Progenitor cell of endocrine pancreas (in vitro differentiated cells): ENCODE measurements at places on chromosomes 12 and 14.

DNA sequence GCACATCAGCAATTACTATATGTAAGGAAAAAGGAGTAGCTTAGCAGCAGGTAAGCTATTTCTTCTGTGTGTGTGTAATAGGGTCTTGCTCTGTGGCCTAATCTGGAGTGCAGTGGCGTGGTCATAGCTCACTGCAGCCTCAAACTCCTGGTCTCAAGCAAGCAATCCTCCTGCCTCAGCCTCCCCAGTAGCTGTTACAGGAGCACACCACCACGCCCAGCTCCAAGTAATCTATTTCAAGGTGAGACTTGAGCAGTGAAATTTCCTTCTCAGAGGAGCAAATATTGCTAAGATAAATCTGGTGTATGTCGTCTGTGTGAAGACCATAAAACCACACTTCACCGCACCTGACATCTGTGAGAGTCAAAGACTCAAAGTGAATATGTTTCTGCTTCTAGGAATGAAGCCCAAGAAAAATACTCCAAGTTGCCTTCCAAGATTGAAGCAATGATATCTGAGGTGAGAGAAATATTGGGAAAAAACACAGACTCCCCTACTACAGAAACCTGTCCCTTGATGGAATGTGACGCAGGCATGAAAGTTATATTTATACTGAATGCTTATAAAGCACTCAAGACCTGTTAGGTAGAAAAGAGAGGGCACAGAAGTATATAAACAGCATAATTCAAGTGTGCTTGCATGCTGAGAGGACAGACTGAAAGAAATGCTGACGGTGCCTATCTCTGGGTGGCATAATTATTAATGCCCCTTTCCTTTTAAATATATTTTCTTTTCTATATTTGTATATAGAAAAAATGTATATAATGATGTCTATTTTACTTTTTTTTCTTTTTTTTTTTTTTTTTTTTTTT, 2.5 kb upstream of the SELPLG start:
- no peak overlapping the region for H3K27ac ChIP-seq
- H3K4me1 ChIP-seq = peaks cover 9% of the 10 kb centered on the region
- no peak for DNase-seq

DNA sequence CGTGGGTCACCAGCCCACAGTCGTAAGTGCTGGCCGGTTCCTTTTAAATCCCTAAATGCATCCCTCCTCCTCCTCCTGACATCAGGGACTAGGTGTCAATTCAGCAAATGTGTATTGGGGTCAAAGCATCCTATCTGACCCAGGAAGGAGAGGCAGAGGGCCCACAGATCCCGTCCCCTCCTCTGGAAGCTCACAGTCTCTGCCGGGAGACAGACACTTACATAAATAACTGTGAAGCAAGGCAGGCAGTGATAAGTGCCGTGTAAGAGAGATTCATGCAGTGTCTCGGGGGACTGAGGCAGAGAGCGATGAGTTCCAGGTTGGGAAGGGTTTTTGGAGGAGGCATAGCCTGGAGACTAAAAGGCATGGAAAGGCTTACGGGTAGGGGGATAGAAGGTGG, 44.1 kb downstream of the HRK start:
- peaks cover 6% of the 10 kb centered on the region for H3K36me3 ChIP-seq
- no peak overlapping the region for H3K4me3 ChIP-seq
- no peaks in the 10 kb centered on the region for H3K27me3 ChIP-seq
- no peak overlapping the region for H3K27ac ChIP-seq
- H3K4me1 ChIP-seq = no peaks in the 10 kb centered on the region
- no peak for DNase-seq

- no peak for DNase-seq
- H3K36me3 ChIP-seq = no peaks in the 10 kb centered on the region
- no peak overlapping the region for H3K27ac ChIP-seq
- H3K4me1 ChIP-seq = peaks cover 4% of the 10 kb centered on the region
- H3K27me3 ChIP-seq = peaks cover 97% of the 10 kb centered on the region
Observed at GRCh38 chr12:114409852-114410600, 4.1 kb upstream of the TBX5 start.

- H3K27ac ChIP-seq = no peak overlapping the region
- DNase-seq = no peak
- no peaks in the 10 kb centered on the region for H3K36me3 ChIP-seq
- no peaks in the 10 kb centered on the region for H3K27me3 ChIP-seq
- no peak overlapping the region for H3K4me3 ChIP-seq
- H3K4me1 ChIP-seq = no peaks in the 10 kb centered on the region
Observed at GRCh38 chr12:71725011-71725410, 29.7 kb upstream of the RAB21 start.

GRCh38 chr12:79301181-79301580, 389.6 kb downstream of the PAWR start:
- no peaks in the 10 kb centered on the region for H3K27me3 ChIP-seq
- no peak for DNase-seq
- H3K4me3 ChIP-seq = no peak overlapping the region
- peaks cover 13% of the 10 kb centered on the region for H3K4me1 ChIP-seq

- no peak for DNase-seq
- peaks cover 6% of the 10 kb centered on the region for H3K4me1 ChIP-seq
- H3K27me3 ChIP-seq = peaks cover 33% of the 10 kb centered on the region
- H3K4me3 ChIP-seq = peak overlapping the region; percentile 87
Observed at GRCh38 chr12:6828781-6829535, 751 bp downstream of the P3H3 start.

GRCh38 chr12:94149781-94150239, 1.4 kb downstream of the PLXNC1 start:
- peak overlapping the region; percentile 80 for H3K4me3 ChIP-seq
- peaks cover 34% of the 10 kb centered on the region for H3K4me1 ChIP-seq
- H3K27me3 ChIP-seq = peaks cover 27% of the 10 kb centered on the region
- DNase-seq = peak; percentile 20
- no peak overlapping the region for H3K27ac ChIP-seq
- no peaks in the 10 kb centered on the region for H3K36me3 ChIP-seq

DNA sequence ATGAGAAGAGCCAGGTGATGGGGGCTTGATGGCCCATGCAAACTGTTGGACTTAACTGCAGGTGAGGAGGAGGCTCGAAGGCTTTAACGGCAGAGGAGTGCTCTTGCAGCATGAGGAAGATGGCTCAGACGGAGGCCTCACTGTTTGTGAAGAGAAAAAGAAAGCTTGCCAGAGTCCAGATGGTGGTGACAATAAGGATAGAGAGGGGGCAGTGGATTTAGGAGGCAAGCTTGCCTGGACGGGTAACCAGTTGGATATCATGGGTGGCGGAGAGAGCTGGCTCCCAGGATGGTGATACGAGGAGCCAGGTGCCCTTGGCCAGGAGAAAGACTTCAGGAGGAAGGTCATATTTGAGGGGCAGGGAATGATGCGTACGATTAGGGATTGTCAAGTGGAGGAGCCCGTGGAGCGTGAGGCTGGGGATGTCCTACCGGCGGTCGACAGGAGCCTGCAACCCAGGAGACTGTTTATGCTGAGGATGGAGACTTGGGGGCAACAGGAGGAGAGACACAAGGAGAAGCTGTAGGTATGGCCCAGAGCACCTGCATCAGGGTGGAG, 71.8 kb downstream of the CACNA1C start:
- H3K4me3 ChIP-seq = no peak overlapping the region
- no peak overlapping the region for H3K27ac ChIP-seq
- no peaks in the 10 kb centered on the region for H3K4me1 ChIP-seq

DNA sequence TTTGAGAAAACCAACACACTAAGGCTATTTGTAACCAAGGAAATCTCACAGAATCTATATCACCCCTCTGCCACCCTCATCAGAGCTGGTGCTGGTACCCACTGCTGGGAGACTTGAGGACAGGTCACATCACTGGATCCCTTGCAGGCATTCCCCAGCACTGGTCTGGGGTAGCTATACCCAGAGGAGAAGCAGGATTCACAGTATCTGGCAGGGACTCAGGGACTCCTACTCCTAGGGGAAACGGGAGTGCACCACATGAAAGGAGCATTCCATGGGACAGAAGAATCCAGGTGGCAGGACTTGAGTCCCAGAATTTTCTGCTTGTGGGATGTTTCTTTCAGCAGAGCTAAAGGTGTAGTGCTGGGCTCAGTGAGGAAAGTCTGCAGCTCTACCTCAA, 223.2 kb downstream of the ADGRD1 start:
- peaks cover 35% of the 10 kb centered on the region for H3K27me3 ChIP-seq
- no peaks in the 10 kb centered on the region for H3K36me3 ChIP-seq
- H3K4me1 ChIP-seq = no peaks in the 10 kb centered on the region
- H3K4me3 ChIP-seq = no peak overlapping the region

DNA sequence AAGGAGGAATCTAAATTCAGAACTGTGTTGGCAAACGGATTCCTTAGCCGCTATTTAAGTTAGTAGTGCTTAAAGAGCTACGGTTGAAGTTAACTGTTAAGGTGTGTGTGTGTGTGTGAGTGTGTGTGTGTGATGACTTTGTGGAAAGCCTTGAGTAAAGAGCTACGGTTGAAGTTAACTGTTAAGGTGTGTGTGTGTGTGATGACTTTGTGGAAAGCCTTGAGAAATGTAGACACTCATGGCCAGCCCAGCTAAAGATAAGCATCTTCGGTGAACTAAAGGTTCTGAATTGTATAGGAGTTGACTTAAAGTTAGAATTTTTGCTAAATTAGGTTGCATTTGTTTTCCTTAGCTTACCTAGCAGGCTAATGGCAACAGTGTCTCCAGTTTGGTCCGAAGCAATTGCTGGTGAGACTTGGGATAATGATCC, 1.4 kb downstream of the KTN1 start:
- H3K36me3 ChIP-seq = no peaks in the 10 kb centered on the region
- H3K4me1 ChIP-seq = peaks cover 18% of the 10 kb centered on the region
- DNase-seq = no peak

GRCh38 chr12:14710632-14711320, 14.4 kb upstream of the GUCY2C start:
- H3K4me1 ChIP-seq = peaks cover 56% of the 10 kb centered on the region
- peaks cover 2% of the 10 kb centered on the region for H3K36me3 ChIP-seq

DNA sequence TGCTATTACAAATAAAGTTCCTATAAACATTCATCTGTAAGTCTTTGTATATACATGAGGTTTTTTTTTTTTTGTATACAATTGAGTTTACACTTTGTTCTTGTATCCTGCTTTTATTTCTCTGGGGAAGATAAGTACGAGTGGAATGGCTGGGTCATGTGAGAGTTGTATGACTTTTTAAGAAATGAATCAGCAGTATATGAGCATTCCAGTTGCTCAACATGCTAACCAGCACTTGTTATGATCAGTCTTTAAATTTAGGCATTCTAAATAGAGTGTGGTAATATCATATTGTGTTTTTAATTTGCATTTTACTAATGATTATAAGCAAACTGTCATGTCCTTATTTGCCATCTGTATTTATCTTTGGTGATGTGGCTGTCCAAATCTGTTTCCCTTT, 44.7 kb upstream of the AMIGO2 start:
- DNase-seq = no peak
- H3K27me3 ChIP-seq = no peaks in the 10 kb centered on the region
- no peak overlapping the region for H3K4me3 ChIP-seq
- no peaks in the 10 kb centered on the region for H3K36me3 ChIP-seq

DNA sequence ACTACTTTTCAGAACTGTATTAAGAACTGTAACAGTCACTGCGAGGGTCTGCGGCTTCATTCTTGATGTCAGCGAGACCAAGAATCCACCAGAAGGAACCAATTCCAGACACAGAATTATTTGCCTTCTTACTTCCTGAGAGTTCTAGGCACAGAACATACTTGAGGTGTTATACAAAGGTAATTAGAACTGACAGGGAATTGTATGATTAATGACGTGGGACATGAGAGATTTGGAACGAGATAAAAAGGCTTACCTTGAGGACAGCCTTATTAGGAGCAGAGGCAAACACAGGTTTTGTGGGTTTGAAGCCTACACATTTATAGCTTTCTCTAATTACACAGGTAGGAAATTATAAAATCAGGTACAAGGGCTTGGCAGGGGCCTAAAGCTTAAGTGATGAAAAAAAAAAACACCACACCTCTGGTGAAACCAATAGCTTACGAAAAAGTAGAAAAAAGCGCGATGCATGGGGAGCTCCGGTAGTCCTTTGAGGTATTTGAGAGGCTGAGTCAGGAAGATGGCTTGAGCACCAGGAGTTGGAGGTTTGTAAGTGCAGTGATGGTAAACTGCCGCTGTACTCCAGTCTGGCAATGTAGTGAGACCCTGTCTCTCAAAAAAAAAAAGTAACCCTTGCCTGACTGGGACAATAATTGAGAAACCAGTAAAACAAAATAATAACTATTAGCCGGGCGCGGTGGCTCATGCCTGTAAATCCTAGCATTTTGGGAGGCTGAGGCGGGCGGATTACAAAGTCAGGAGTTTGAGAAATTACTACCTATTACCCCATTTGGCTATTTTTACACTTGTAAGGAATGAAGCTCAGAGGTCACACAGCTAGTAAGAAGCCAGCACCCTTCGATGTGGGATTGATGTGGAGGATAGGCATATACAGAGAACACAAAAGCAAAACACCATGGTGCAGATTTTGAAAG, 795 bp upstream of the ACOT2 start:
- peak overlapping the region; percentile 82 for H3K4me3 ChIP-seq
- DNase-seq = no peak
- peak overlapping the region; percentile 97 for H3K27ac ChIP-seq
- H3K4me1 ChIP-seq = peaks cover 19% of the 10 kb centered on the region

- peaks cover 35% of the 10 kb centered on the region for H3K4me1 ChIP-seq
- no peaks in the 10 kb centered on the region for H3K36me3 ChIP-seq
- no peak for DNase-seq
- no peaks in the 10 kb centered on the region for H3K27me3 ChIP-seq
Observed at GRCh38 chr14:32006263-32007110, 70.6 kb upstream of the ARHGAP5 start.

- no peak overlapping the region for H3K27ac ChIP-seq
Observed at GRCh38 chr14:104072586-104072985, 12.9 kb upstream of the ASPG start.

DNA sequence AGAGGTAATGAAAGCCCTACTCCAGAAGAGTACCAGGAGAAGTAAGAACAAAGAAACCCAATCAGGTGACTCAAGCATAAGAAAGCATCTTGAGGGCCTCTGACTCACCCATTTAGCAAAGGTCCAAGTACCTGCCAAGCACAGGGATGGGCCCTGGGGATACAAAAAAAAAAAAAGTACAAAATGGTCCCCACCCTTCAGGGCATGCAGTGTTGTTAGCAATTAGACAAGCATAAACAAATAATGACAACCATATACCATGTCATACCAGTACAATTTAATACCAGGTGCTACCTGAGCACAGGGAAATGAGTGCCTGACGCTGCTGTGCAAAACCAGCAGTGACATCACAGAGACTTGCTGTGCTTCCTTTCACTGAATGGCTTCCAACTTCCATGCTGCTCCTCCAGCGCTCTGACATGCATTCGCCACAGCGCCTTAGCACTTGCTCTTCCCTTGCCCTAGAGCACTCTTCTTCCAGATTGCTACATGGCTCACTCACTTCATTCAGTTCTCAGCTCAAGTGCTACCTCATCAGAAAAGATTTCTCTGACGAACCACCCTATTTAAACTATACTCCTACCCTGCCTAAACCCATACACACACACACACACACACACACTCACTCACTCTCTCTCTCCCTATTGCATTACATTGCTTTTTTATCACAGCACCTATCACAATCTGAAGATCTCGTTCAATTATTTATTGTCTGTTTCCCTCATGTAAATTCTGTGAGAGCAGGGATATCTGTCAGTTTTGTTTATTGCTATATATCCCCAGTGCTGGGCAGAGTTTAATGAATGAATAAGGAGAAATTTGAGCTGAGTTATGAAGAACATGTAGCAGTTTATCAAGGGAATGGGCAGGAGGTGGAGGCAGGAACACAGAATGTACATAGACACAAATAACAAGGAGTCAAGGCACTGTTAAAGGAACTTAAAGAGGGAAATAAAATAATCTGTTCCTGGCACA, 12.9 kb upstream of the EPS8 start:
- peaks cover 25% of the 10 kb centered on the region for H3K4me1 ChIP-seq
- peaks cover 3% of the 10 kb centered on the region for H3K27me3 ChIP-seq
- H3K36me3 ChIP-seq = no peaks in the 10 kb centered on the region
- no peak overlapping the region for H3K27ac ChIP-seq
- H3K4me3 ChIP-seq = no peak overlapping the region

- no peak overlapping the region for H3K4me3 ChIP-seq
- DNase-seq = no peak
- H3K27me3 ChIP-seq = no peaks in the 10 kb centered on the region
- peaks cover 10% of the 10 kb centered on the region for H3K36me3 ChIP-seq
Observed at GRCh38 chr12:26422839-26423398, 227.5 kb downstream of the SSPN start.
